ENCODE measurements at places on chromosomes 16 and 17.

DNA sequence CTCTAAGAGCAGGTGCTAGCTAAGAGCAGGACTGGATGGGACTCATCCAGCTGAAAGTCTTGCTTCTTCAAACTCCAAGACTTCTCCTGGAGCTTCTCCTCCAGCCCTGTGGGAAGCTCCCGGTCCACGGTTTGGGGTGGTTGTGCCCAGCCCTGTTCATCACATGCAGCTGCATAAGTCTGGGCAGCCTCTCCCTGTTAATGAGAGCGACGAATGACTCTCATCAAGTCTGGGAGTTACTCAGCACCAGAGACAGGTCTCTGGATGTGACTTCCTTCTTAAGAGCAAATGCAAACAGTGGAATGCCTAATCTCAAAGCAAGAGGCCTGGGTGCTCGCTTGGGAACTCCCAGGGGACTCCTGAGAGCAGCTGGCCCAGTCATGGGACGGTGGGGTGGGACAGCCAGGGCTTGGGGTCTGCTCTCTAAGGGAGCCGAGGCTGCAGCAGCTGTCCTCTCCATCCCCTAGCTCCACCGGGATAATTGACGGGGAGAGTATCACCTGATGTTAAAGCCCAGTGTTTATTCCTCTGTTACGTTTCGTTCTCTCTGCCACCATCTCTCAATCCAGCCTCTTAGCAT lies 35.3 kb upstream of the CRHR1 start:
- DNase-seq, result no peak

GRCh38 chr17:28325211-28325610 lies 6.2 kb downstream of the TMEM97 start:
- no peak for DNase-seq

- DNase-seq, result no peak
These were observed 19.6 kb upstream of the PHF12 start for GRCh38 chr17:28970879-28971278.

DNA sequence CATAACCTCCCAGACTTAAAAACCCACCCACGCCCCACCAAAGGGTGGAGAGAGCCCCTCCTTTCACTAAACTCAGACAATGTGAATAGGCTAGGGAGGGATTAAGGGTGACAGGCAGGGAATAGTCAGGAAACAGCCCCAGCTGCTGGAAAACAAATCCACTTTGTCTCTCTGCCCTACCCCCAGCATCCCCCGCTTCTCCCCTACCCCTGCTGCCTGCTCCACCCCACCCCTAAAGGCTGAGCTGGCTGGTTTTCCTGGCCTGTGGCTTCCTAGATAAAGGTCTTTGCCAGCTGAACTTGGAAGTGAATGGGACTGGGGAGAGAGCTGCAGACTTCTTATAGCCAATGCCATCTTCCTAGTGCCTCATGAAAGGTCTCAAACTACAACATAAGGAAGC lies 15.0 kb downstream of the CAVIN1 start:
- peak; percentile 68 for DNase-seq

DNA sequence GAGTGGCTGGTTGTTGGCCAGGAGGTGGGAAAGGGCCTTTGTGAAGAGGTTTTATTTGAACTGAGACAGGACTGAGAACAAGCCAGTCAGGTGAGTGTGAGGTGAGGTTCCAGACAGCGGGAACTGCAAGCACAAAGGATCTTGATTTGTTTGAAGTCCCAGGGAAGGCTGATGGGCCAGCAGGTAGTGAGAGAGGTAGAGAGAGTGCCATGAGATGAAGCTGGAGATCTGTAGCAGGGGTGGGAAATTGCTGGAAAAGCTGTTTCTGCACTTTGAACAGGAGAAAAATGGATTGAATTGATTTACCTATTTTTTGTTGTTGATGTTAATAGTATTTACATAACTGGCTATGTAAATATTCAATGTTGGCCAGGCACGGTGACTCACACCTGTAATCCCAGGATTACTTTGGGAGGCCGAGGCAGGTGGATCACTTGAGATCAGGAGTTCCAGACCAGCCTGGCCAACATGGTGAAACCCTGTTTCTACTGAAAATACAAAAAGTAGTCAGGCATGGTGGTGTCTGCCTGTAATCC lies 7.7 kb upstream of the DCTPP1 start:
- DNase-seq, result no peak

- no peak for DNase-seq
These were observed 10.2 kb upstream of the KRT20 start for GRCh38 chr17:40895106-40895730.

DNA sequence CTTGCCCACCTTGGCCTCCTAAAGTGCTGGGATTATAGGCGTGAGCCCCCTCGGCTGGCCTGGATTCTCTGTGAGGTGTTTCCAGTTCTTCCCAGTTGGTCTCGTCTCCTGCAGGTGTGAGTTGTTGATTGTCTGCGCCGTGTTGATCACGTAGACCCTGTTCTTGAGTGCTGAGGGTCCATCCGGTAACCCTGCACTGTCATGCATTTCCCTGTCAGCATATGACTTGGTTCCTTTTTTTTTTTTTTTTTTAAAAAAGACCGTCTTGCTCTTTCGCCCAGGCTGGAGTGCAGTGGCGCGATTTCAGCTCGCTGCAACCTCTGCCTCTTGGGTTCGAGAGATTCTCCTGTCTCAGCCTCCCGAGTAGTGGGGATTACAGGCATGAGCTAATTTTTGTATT lies 17.3 kb downstream of the MGRN1 start:
- DNase-seq, result no peak

DNA sequence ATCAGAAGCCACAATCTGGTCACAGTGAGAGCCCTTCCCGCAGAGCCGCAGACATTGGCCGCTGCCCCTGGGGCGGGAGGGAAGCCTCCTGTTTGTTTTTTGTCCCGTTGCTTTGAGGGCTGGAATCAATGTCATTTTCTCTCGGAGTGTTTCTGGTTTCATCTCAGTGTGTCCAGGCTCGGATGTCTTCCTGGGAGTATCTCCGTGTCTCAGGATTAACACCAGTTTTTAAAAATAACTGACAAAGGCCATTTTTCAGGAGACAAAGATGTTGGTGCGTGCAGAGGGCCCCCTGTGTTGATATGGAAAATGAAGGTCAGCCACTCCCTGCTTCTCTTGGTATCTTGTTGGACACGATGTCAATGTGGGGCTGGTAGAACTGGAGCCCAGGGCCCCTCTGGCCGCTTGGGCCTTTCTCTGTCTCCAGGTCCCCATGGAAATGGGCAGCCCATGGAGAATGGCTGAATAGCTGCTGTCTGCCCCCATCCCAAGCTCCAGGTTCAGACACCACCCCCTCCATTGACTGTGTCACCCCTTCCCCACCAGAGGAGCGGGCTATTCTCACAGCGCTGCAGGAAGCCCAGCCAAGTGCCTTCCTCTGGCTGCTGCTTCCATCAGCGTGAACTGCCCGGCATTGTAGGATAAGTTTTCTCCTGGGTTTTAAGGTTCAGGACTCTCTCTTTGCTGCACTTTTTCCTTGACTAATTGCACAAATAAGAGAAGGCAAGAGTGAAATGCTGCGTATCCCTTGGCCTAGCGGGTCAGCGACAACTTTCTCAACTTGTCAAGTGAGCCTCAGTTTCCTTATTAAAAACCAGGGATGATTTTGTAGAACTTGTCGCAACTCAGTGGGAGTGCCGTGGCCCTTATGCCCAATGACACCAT lies 72.2 kb upstream of the METTL9 start:
- DNase-seq, result no peak

DNA sequence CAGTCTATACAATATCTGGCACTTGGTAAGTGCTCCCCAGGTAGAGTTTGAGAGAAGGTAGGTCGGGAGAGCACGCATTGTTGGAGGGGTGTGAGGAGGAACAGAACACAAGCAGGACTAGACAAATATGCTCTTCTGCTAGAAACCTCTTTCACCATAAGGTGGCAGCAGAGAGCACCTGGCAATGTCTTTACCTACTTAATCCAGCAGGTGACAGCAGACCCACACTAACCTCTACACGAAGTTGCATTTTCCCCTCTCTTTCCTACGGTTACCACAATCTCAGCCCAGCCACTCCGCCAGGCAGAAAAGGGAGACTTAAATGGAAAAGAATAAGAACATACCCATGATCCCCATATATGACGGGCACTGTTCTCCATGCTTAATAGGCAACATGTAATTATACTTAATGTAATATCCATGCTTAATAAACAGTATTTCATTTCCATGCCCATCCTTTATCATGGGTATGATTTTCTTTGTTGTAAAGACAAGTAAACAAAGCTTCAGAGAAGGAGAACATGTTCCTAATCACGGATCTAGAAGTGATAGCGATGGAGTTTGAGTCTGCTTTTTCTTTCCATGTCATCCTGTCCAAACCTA lies 55.1 kb upstream of the CCL2 start:
- peak; percentile 87 for DNase-seq

- DNase-seq, result no peak
These were observed 48.5 kb downstream of the CDH13 start for GRCh38 chr16:82675300-82675699.

DNA sequence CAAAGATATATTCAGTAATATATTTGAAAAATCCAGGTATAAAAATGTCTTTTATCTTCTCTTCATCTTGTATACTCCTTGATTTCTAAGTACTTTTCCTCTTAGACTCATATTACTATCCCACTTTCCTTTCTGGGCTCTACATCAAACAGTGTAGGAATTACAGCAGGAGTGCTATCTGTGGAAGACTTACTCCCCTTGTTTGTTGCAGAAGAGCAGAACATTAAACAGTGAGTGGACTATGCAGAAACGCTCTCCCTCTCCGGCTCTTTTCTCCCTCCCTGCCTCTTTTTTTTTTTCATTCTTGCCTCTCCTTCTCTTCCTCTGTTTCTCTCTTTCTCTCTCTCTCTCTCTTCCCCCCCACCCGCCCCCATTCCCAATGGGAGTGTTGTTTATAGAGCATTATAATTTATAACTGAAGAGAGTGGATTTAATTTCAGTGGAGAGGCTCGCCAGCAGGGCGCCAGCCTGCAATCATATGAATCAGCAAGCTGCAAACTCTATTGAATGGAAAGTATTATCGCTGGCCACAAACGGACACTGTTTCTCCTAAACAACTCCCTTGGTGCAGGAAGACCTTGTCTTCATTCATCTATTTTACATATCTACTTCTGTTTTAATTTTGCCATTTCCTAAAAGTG lies 242.3 kb upstream of the TBX2 start:
- DNase-seq, result peak; percentile 64

DNA sequence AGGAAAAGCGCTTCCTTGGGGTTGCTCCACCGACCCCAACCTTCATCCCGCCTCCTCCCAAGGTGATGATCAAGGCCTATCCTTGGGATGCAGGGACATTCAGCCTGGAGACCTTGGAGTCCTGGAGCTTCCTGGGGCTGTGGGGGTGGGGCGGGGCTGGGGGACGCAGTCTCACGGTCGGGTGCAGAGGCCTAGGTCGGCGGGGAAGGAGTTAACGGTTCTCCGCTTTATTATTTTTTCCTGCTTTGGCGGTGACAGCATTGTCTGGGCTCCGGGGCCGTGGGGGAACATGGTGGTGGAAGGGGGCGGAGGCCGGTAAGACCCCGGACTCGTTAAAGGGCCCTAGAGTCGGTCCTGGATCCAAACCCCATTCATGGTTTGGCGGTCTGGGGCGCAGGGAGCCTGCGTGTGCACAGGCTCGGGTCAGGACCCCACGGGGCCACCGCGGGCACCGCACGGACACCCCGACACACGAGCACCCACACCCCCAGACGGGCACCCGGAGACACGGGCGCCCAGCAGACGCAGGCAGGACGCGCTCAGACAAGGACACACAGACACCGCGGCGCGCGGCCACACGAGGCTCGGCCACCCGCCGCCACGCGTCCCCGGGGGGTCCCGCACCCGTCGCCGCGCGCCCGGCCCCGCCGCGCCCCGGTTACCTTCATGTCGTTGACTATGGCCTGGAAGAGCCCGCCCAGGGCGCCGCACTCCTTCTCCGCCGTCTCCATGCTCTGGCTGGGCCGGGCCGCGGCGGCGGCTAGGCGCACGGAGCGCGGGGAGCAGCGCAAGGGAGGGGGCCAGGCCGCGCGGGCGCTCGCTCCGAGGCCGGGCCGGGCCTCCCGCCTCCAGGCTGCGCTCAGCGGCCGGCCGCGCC lies 554 bp downstream of the MTSS2 start:
- peak; percentile 46 for DNase-seq

GRCh38 chr17:77717941-77718668 lies 240.4 kb upstream of the TNRC6C start:
- no peak for DNase-seq

- DNase-seq, result no peak
These were observed 4.5 kb downstream of the CD79B start for GRCh38 chr17:63927464-63928171.

- DNase-seq, result no peak
These were observed 50.8 kb downstream of the DNAH17 start for GRCh38 chr17:78526231-78527025.

DNA sequence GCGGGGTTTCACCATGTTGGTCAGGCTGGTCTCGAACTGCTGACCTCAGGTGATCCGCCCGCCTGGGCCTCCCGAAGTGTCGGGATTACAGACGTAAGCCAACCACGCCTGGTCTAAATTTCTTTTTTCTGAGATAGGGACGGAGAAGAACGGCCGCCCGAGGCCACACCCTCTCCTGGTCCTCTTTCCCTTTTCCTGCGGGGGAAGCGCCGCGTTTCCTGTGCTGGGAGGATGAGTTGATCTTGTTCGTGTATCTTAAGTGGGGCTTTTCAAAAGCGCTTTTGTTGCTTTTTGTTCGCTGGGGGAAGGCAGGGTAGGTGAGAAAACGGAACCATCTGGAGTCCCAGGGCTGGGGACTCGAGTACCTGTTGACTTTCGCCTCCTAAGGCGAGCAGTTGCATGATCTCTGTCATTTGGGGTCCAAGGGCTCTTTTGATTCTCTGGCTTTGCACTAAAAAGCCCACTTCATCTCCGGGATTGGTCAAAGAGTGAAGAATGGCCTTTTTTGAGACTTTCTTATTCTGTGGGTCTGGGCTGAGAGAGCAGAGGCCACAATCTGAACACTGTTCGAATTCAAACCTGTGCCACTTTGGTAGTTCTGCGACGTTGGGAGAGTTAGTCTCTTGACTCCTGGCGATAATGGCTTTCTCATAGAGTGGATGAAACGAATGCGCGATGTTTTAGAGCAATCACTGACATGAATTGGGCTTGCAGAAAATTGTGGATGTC lies 1.3 kb downstream of the FUS start:
- peak; percentile 49 for DNase-seq

DNA sequence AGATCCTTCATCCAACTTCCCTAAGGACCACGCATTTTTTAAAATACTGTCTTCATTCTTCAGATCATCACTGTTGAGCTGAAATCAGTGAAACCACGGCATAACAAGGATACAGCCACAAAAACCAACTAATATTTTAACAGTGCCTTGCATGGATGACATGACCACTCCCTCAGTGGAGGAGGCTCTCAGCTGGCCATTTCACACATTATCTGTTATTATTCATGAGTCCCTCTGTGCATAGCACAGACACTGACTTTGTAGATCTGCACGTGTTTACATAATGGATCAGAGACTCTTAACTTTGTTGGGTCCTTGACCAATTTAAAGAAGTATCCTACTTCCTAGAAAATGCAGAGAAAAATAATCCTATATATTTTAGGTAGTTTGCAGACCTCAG lies 104.8 kb upstream of the NUDT7 start:
- DNase-seq, result no peak

GRCh38 chr16:22198547-22199293 lies 7.4 kb upstream of the EEF2K start:
- DNase-seq, result no peak

Data from femur (tissue), 1 donor.